RPMI8226 (cell line): ENCODE measurements at places on chromosomes 1 and 21.
A peak's percentile ranks its signal among the peaks of the same experiment; 100 is the strongest.

DNA sequence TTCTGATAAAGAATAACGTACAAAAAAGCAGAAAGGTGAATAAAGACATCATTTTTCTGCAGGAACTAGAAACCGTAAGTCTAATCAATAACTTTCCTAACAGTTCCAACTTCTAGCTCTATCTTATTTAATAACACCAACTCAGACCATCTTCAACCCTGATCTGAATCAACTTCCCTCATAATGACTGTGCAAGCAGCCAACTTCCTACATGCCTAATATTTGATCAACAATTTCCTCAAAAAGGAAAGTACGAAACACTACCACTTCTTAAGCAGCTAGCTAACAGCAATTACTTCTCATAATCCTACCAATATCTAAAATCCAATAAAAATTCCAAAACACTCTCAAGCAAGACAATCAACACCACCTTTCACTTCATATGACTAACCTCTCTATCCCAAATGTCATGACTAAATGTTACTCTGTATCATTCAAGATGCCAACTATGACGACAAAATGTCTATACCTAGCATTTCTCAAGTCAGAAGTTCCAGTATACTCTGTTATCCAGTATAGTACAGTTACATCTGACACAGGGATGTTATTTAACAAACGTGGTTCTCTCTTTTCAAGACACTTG, 1.7 kb downstream of the COP1 start:
- DNase-seq, result no peak

- DNase-seq, result no peak
Measured at GRCh38 chr1:24235921-24236788, 49.1 kb upstream of the IFNLR1 start.

DNA sequence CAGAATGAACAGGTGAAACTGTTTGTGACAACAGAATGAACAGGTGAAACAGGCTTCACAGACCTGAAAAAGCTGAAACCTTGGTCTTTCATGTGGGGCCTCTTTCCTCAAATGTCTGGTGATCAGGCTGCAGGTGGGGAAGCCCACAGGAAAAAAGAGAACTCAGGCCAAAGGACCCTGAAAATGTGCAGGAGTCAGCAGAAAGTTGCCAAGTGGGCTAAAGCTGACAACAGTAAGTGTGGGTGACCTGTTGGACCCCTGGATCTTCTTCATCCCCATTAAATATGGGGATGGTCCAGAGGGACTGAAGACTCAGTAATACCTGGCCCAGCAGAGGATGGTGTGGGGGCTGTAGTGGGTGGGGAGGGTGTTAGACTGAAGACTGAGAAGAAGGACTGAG, 9.1 kb upstream of the CHIT1 start:
- DNase-seq, result peak; percentile 31

DNA sequence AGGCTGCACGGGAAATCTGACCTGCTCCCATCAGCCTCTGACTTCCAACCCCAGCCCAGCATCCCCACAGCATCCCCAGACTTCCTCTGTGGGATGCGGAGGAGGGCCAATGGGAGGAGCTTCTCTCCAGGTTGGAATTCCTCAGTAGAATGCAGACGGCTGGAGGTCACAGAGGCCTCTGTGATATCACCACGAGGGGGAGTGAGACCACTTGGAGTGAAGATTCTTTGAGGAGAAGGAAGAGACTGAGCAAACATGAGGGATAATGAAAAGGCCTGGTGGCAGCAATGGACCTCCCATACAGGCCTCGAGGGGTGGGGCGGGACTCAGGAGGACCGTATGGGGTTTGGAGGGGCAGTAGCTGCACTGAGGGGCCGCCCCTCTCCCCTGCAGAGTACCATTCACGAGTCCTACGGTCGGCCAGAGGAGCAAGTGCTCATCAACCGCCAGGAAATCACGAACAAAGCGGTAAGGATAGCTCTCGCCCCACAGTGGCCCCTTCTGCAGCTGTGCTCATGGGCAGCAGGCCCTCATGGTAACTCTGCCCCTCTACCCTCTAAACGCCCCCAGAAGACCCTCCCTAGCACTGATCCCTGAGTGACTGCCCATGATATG, at the start of gene CATSPER4:
Gene CATSPER4 (plus strand): TSS at position 230 of the 615 bp plus-strand sequence. CDS start 26 bp downstream, at position 256.
- peak; percentile 44 for DNase-seq

DNA sequence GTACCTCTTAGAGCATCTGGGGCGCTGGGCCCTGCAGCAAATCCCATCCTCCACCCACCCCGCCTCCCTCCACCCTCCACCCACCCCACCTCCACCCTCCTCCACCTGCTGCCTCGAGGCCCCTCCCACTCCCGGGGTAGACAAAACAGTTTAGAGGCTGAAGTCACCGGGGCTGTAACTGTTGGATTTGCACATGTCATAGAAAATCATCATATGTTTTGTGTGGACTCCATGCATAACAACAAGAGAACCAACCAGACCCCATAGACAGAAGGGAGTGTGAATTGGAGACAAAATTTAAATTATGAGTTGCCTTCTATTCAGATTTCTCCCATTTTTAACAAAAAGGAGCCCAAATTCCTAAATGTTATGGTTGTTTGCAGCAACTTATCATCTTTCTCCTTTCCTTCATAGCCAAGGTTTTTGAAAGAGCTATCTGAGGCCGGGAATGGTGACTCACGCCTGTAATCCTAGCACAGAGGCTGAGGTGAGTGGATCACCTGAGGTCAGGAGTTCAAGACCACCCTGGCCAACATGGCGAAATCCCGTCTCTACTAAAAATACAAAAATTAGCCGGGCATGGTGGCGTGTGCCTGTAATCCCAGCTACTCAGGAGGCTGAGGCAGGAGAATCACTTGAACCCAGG, 28.2 kb upstream of the LGALS8 start:
- DNase-seq, result peak; percentile 41

- no peak for DNase-seq
Measured at GRCh38 chr1:33317354-33317753, 3.5 kb downstream of the A3GALT2 start.

GRCh38 chr21:36541721-36542139, 61.8 kb upstream of the CLDN14 start:
- DNase-seq, result no peak

- no peak for DNase-seq
Measured at GRCh38 chr21:39923476-39923875, 56.2 kb downstream of the PCP4 start.

GRCh38 chr1:19477284-19478249, 7.8 kb downstream of the CAPZB start:
- no peak for DNase-seq
